ENCODE measurements at places on chromosomes 6 and 20.

DNA sequence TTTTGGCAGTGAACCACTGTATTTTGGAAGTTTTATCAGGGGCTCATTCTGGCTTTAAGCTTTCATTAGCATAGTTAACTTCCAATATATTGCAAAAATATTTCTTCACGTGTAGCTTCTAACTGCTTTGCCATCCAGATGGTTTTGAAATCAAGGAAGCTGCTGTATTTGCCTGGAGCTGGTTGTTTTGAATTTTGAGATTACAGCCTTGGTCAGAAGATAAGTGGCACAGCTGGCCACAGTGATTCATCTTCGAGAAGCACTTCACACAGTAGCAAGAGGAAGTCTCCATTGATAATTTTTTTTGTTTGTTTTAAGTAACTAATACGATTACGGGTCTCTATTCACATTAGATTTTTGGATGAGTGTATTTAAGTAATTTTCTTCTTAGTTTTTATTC is 3.8 kb downstream of the APCDD1L start:
- DNase-seq: no peak

GRCh38 chr6:169559592-169559991 is 142.2 kb downstream of the WDR27 start:
- DNase-seq: no peak

DNA sequence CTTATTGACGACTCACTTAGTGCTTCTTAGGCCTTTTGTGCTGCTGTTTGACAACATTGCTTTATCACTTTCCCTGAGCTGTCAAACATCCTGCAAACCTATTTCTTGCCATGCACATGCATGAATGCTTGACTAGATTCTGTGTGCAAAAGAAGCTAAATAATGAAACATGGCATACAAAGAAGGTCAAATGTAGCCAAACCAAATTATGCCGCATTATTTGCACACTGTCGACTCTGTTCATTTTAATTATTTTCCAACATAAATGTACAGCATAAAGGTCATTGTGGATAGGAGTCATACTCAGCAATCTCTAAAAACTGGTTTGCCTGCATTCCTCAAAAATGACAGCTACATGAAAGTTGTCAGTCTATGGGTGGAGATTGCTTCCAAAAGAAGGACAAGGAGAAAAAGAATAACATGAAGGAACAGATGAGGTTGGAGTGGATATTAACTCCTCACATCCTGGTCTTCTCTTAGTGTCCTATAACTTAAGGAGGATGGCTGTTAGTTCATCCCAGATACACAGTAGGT is 123.1 kb upstream of the STXBP5 start:
- no peak for DNase-seq

- DNase-seq: no peak
Observed at GRCh38 chr6:85143676-85144075, 306.2 kb upstream of the NT5E start.
